ENCODE measurements at places on chromosomes 11 and 22. TPM values are rescaled to one million over a fixed set of nuclear protein-coding genes. Genes with fewer than 3 reads are reported as not detected.

- no peak for DNase-seq
Observed at GRCh38 chr11:28696591-28696990, 588.4 kb downstream of the METTL15 start.

- no peak for DNase-seq
Observed at GRCh38 chr11:16372355-16372754, 16.0 kb upstream of the SOX6 start.

DNA sequence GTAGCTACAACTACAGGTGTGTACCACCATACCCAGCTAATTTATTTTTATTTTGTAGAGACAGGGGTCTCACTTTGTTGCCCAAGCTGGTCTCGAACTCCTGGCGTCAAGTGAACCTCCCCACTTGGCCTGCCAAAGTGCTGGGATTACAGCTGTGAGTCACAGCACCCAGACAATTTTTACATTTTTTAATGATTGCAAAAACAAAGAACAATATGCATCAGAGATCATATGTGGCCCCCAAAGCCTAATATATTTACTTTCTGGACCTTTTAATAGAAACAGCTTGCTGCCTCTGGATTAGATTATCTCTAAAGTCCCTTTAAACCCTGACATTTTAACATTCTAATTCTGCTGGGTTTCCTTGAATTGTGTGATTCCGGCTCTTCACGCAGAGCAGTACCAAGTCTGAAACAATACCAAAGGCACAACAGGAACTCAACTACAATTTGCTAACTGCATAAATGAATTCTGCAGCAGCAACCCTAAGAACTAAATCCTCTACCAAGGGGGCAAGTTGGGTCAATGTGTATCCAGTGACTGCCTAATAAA is 25.0 kb downstream of the RAB30 start:
- DNase-seq: no peak

GRCh38 chr11:132718711-132719671 is 813.3 kb downstream of the OPCML start:
- DNase-seq: no peak

DNA sequence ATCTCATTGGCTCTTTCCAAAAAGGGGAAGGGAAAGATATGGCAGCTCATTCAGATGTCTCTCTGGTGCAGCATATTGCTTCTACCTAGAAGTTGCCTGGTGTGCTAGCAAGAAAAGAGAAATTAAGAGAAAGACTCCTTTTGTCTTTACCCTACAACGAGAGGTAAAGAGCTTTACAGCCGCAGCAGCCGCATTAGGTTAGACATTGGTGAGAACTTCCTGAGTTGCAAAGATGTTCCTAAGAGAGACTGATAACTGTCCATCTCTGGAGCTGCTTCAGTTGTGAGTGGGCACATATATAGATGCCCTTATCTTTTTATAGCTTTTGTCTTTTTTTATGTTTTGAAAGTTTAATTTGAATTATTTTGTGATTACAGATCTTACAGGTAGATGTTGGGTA is 80.8 kb upstream of the NNMT start:
- no peak for DNase-seq

DNA sequence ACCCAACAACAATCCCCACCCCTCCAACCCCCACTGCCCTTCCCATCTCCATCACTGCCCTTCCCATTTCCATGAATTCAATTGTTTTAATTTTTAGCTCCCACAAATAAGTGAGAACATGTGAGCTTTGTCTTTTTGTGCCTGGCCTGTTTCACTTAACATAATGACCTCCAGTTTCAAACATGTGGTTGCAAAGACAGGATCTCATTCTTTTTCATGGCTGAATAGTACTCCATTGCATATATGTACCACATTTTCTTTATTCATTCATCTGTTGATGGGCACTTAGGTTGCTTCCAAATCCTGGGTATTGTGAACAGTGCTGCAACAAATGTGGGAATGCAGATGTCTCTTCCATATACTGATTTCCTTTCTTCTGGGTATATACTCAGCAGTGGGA is 985 bp upstream of the IL2RB start:
- no peak for DNase-seq

DNA sequence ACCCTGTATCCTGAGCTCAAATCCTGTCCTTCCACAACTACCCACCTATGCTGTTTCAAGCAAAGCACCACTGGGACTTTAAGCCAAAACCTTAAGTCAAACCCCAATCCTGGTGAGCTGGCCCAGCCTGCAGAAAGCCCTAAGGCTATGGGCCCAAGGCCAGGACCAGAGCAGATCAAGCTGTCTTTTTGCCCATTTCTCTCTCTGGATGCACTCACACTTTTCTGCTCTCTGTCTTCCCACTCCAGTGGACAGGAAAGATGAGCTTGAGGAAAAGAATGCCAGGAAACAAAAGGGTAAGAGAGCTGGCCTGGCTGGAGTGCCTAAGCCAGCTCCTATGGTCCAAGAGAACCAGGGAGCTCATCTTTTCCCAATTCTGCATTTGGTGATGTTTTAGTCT is 284.3 kb upstream of the ISX start:
- no peak for DNase-seq

PIWIL4 gene
- 7.7 TPM for total RNA-seq

RAB3IL1 gene
- total RNA-seq: 1.6 TPM

SGSM1 gene
- total RNA-seq: 8.6 TPM
